Putamen (tissue), 1 donor: ENCODE measurements at places on chromosomes 12 and 14.

GRCh38 chr12:33484161-33484560 is 44.5 kb upstream of the SYT10 start:
- no peak for DNase-seq

- DNase-seq, result no peak
Observed at GRCh38 chr12:48356041-48356768, 5.5 kb upstream of the ZNF641 start.

- no peak for DNase-seq
Observed at GRCh38 chr12:79288911-79289310, 401.9 kb downstream of the PAWR start.

GRCh38 chr12:93713060-93713459 is 35.9 kb downstream of the CRADD start:
- DNase-seq, result no peak

GRCh38 chr12:47725893-47726292 is 603 bp upstream of the ENDOU start:
- DNase-seq, result no peak

- no peak for DNase-seq
Observed at GRCh38 chr12:108799401-108800243, 57.8 kb downstream of the SSH1 start.

- no peak for DNase-seq
Observed at GRCh38 chr14:96279564-96279963, 23.6 kb downstream of the BDKRB1 start.

- DNase-seq, result no peak
Observed at GRCh38 chr14:49970474-49971147, 77.7 kb downstream of the ARF6 start.

- DNase-seq, result no peak
Observed at GRCh38 chr14:100994082-100994481, 90.6 kb upstream of the RTL1 start.
